ENCODE measurements at places on chromosomes 6 and 20.

DNA sequence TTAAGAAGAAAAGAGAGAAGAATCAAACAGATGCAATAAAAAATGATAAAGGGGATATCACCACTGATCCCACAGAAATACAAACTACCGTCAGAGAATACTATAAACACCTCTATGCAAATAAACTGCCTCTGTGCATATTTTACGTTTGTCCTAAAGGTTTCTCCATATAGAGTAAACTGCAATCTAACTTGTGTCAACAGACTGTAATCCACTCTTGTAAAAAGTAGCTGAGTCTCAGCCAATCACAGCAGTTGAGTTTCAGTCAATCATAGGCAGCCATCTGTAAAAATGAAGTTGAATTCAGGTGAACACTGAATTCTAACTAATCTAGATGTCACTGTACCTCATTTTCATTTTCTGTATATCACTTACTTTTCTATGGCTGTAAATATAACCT is 112.2 kb upstream of the SYNCRIP start:
- DNase-seq, result no peak

DNA sequence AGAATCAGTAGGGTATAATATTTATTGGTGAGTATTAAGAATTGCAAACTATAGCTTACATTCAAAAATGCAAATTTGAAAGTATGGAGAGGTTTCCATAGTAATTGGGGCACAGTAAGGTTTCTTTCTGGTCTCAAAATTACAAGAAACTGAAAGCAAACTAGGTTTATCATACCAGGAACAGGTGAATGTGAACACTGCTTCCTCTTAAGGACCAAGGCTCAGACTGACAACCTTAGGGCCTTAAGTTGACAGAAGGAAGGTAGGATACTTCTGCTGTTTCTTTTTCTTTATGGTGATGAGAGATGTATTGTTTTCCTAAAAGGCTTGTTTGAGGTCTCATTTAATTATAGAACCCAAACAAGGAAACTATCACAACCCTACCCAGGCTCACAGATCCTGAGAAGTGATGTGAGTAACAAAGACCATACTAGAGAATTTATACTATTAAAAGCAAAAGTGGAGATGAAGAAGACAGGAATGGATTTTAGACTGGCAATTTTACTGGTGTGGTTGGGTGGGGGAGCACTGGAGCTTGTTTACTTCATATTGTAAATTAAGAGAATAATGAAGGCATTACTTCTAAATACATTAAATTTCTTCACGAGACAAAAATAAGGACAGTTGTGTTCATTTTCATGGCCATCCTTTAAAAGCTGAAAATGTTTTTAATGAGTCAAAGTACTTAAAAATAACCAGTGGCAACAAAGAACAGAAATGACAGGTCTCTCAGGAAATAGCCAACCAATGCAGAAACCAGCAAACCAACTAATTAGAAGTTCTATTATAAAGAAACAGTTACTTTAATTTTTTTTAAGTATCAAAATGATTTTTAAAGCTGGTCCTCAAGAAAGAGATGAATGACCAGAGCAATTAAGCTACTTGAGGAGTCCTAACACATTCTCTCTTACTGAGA is 21.3 kb downstream of the STAU1 start:
- no peak for DNase-seq

GRCh38 chr20:46951405-46951804 is 56.8 kb downstream of the EYA2 start:
- DNase-seq, result no peak

- no peak for DNase-seq
These were observed 112.3 kb downstream of the RCAN2 start for GRCh38 chr6:46378882-46379416.

GRCh38 chr6:165769884-165770283 is 106.8 kb upstream of the PDE10A start:
- DNase-seq, result no peak

DNA sequence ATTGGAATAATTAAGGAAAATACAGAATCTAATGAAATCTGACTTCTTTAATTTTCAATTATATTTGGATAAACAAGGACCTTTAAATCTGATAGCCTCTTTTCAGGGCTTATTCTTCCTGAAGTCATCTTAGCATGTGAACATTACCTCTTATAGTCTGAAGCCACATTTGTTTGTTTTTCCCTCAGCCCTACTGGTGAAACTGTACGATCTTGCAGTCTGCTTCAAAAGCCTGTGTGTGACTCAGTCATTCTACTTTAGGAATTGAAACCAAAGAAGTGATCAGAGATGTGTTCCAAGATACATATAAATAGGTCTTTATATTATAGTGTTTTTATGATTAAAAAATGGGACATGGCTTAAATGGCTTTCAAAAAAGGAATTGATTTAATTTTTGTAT is 67.5 kb downstream of the MACROD2 start:
- DNase-seq, result no peak

DNA sequence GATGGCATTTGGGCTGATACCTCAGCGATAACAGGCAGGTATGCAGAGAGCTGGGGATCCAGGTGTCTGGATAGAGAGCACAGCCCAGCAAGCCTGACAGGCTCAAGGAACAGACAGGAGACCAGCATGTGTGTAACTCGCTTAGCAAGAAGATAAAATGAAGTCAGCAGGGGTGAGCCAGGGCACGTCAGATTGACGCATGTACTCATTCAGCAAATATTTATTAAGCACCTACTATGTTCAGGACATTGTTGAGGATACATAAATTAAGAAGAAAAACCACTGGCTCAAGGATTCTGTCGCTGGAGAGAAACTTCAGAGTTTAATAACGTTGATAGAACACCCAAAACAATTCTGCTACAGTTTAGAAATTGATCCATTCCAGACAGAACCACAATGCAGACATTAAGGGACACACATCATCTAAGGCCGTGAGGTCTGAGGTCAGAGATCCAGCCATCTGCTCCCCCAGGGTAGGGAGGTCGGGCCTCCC is 1.0 kb upstream of the DUSP22 start:
- DNase-seq, result no peak

GRCh38 chr20:40286975-40287531 is 402.0 kb downstream of the MAFB start:
- no peak for DNase-seq

DNA sequence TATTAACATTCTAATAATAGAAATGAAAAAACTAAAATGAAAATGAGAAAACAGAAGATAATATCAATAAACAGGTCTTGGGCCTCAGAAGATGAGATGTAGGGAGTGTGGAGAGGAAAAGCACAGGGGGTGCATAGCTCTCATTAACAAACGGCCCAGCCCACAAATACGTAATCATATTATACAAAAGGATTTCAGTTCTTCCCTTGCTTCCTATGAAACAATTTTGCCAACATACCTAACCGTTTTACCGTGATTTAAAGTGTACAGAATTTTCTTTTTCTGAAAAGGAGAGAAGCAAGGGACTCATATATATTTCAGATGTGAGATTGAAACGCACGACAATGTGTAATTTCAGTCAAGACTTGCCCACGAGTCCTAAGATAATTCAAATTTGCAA is 136.0 kb downstream of the HFE start:
- DNase-seq, result no peak

DNA sequence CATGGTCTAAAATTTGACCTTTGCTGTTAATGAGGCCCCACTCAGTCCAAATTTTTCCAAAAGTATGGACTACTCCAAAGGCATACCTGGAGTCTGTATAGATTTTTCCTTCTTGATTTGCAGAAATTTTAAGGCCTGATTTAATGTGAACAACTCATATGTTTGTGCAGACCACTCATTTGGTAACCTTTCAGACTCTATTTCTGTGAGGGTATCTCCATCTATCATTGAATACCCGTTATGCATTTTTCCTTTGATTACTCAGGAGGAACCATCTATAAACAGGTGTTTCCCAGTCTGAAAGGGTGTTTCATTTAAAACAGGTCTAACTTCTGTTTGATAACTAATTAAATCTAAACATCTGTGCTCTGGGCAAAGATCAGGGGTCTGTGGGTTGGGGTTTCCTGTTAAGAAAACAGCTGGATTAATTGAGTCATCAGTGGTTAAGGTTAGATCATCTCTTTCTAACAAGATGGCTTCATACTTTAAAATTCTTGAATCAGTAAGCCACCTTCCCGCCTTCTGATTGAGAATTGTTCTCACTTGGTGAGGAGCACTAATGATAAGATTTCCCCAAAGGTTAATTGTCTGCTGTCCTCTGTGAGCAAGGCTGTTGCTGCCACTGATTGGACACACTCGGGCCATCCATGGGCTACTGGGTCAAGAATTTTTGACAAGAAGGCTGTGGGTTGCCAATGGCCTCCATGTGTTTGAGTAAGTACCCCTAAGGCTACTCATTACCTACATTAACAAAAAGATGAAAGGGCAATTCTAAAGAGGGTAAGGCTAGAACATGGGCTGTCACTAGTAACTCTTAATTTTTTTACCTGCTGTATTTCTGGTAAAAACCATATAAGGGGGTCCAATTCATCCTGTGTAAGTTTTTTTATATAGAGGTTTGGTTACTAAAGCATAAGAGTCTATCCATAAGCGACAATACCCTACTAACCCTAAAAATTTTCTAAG is 24.1 kb downstream of the HLA-B start:
- no peak for DNase-seq

GRCh38 chr6:29631860-29632731 is 887 bp downstream of the GABBR1 start:
- DNase-seq, result peak; percentile 38

- DNase-seq, result no peak
These were observed 15.6 kb downstream of the RAD21L1 start for GRCh38 chr20:1241456-1241855.

GRCh38 chr6:6024220-6024619 is 17.5 kb upstream of the NRN1 start:
- DNase-seq, result no peak

DNA sequence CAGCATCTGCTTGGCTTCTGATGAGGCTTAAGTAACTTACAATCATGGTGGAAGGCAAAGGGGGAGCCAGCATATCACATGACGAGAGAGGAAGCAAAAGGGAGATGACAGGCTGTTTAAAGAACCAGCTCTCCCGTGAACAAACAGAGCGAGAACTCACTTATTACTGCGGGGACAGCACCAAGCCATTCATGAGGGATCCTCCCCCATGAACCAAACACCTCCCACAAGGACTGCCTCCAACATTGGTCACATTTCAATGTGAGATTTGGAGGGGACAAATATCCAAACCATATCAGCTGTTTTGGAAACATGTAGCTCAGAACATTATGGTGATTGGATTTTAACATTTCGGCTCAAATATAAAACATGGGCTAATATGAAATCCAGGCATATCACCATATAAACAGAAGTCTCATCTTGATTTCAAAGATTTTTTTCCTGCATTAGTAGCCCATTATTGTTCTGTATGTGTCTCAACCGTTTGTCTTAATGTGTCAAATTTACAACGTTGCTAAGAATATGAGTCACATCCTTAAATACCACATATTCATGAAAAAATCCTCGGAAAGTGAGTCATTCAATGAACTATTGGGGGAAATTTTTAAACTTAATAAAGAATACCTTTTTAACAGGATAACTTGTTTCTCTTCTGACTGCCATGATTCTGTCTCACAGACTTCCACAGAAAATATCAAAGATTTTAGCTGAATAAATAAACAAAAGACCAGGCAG is 894.3 kb downstream of the TFAP2A start:
- DNase-seq, result no peak

GRCh38 chr6:12719017-12719416 is 2.5 kb downstream of the PHACTR1 start:
- DNase-seq, result no peak

DNA sequence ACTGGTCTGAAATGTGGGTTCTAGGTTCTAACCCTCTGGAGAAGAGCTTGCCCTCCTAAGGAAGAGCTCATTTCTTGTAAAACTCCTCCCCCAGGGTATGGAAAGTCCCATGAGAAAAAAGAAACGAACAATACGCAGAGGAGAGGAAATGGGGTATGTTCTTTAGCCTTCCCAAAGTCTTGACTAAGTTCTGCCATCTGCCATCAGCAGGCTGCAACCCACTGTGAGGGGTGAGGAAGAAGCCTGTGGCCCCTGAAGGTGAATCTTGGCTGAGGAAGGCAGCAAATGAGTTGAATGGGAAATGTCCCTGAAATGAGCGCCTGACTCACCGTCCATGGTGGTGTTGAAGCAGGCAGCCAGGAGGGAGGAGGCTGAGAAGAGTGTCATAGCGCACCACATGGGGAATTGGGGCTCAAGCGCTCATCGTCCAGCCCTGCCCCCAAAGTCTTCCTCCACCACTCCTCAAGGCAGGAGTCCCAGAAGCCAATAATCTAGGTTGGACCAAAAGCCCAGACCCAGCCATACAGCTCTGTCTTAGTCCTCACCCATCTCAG is 10.4 kb upstream of the MATN4 start:
- no peak for DNase-seq

- no peak for DNase-seq
These were observed 206.4 kb downstream of the SYNDIG1 start for GRCh38 chr20:24675651-24676352.

GRCh38 chr6:131419702-131420101 is 153.3 kb upstream of the ARG1 start:
- no peak for DNase-seq

GRCh38 chr6:141290941-141291721 is 841.6 kb upstream of the GJE1 start:
- no peak for DNase-seq

GRCh38 chr6:66662196-66662595 is 955.2 kb upstream of the EYS start:
- DNase-seq, result no peak

- no peak for DNase-seq
These were observed 109.2 kb downstream of the FOXF2 start for GRCh38 chr6:1498491-1499113.

DNA sequence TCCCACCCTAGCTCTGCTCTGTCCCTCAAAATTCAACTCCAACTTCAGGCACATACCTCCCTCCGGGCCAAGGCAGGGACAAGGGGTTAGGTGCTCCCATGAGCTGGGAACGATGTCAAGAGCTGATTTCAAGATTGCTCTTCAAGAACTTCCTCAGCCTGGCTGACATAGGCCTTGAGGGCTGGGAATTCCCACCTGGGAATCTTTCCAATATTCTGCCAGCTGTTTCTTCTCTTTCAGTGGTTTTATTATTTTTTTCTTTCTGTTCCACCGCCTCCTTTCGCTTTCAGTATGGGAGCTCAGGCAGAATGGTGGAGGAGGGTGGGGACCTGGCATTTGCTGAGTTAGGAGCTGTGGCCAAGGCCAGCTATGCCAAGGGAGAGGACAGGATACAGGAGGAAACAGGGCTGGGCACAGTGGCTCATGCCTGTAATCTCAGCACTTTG is 33.7 kb downstream of the SRSF3 start:
- DNase-seq, result no peak

- no peak for DNase-seq
These were observed 14.5 kb downstream of the C6orf62 start for GRCh38 chr6:24704468-24704867.

DNA sequence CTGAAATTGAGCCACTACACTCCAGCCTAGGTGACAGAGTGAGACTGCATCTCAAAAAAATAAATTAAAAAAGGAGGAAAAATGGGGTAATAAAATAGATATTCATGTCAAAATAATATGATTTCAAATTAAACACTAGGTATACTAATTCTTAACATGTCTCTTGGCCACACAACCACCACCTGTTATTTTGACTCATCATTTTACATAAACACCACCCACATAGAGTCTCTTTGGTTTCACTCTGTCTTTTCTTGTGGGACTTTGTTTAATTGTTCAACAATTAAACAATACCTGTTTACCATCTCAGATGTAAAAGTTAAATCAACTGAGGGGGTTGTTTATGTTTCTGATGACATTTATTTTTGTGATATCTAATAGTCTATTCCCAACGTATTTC is 476.8 kb upstream of the ADGRB3 start:
- DNase-seq, result no peak

GRCh38 chr20:32523613-32524213 is 61.4 kb downstream of the NOL4L start:
- no peak for DNase-seq

- no peak for DNase-seq
These were observed 93.3 kb upstream of the MARCKS start for GRCh38 chr6:113763876-113764275.
